Activated gamma-delta T cell (primary cell): ENCODE measurements at places on chromosomes 1 and 21.

DNA sequence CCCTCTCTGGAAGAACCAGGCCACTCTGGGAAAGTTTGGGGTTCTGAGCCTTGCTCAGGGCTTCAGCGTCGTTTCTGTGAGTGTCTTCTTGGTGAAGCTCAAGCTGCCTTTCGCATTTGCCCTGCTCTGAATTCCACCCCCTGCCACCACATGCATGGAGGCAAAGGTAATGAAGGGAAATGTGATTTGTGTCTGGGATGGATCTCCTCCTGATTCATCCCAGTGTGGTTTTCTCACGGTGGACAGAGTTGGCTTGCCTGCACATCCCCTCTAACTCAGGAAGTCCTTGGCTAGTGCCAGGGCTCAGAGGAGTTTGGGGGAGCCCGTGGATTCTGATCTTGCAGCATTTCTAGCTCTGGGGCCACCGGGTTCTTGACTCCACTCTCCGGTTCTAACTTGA is 173.6 kb upstream of the RAB4A start:
- no peak for DNase-seq

GRCh38 chr1:62307895-62308492 is 11.2 kb downstream of the KANK4 start:
- DNase-seq = no peak

DNA sequence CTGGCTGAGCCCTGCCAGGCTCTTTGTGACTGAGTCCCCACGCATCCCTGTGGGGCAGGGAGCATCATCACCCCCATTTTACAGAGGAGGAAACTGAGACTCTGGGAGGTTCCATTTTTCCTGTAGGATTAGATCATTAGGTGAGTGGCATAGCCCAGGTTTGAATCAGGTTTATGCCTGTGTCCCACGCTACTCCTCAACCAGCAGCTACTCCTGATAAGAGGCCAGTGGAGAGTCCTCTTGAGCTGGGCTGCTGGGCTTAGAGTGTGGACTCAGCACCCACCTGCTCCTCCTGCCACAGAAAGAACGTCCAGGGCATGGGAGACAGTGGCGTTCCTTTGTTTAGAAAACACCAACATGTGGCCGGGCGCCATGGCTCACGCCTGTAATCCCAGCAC is 30.7 kb downstream of the TNFRSF1B start:
- no peak for DNase-seq

DNA sequence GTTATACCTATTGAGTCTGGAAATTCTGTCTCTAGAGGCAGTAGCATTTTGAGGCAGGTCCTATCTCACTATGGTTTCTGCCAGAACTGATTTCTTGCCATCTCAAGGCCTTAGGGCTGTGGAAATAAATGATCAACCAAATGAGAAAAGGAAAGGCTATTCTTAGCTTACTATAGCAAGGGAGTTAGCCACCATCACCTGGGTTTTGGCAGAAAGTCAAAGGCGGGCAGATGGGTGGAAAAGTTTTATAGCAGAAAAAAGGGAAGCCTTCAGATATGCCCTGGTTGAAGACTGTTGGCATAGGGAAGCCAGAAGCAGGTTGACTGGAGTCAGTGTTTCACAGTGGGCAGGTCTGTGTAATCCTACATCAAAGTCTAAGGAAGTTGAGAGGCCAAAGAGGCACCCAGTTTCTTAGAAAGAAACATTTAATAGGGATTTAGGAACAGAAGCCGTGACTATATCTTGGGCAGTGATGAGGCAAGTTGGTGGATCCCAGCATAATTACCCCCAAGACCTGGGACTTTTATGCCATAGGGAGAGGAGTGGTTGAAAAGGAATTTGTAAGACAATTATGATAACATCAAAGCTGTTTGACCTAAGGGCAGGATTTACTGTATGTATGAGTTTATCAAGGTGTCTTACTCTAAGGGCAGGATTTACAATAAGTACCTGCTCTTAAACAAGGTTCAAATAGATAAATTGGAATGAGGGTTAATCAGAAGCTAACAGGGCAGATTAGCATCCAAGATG is 29.7 kb downstream of the CTH start:
- no peak for DNase-seq

DNA sequence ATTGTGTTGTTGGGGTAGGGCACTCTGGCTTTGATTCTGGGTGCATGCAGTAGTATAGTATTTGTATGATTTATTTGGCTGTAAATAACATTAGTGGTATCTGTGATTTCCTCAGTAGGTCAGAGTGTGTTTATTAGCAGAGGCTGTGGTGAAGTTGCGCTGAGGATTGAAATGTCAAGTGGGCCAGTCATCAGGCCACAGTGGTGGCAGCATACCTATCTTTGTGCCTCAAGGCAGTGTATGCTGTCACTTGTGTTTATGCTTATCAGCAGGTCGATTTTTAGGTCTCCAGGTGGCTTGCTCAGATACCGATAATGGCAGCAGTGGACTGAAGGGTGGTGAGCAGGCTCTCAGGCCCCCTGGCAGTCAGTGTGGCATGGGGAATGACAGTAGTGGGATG is 11.3 kb downstream of the LY9 start:
- no peak for DNase-seq

- DNase-seq = no peak
Measured at GRCh38 chr1:207973898-207974568, 63.1 kb upstream of the CD34 start.

DNA sequence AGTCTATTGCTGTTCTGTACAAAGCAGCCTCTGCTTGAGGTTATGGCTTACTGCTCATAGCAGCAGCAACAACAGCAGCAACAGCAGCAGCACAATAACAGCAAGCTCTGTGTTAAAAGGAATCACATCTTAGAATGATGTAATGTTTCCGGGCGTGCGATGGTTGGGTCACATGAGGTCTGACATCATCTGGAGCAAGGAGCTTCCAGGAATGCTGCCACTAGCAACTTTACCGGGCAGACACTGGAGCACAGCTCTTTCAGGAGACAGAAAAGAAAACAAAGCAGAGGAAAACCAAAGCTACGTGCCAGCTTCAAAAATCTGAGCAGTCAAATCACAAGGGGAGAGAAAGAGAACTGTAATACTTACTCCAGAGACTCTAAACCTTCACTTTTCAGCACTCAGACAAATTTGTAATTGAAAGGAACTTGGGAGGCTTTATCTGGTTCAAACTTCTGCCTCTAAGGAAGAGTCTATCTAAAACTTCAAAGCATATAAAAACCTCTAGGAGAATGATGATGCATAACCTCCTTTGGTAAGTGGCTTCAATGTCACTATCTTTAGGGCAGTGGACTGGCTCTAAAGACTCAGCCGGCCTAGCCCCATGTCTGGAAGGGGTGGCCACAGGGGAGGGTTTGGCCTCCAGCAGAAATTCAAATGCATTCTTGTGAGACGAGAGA is 28.3 kb upstream of the RAB3GAP2 start:
- DNase-seq = no peak

GRCh38 chr1:201536558-201536957 is 2.4 kb upstream of the NAV1 start:
- no peak for DNase-seq

GRCh38 chr1:29057700-29058099 is 66.0 kb downstream of the TMEM200B start:
- no peak for DNase-seq

DNA sequence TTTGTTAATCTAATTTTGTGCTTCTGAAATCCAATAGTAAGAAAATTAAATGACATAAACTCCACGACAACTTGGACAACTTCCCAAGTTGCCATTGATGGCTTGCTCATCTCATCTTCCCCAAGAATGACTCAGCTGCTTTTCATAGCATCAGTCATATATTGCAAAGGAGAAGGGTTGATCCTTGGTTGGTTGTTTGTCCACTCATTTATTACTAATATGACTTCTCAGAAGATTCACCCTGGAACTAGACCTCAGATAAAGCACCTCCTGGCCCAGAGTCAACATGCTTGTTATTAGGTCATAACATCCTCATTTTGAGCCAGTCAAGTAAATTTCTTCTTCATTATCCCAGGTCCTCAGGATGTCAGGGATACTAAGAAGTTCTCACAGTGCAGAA is 2.3 kb upstream of the LCE3D start:
- no peak for DNase-seq

DNA sequence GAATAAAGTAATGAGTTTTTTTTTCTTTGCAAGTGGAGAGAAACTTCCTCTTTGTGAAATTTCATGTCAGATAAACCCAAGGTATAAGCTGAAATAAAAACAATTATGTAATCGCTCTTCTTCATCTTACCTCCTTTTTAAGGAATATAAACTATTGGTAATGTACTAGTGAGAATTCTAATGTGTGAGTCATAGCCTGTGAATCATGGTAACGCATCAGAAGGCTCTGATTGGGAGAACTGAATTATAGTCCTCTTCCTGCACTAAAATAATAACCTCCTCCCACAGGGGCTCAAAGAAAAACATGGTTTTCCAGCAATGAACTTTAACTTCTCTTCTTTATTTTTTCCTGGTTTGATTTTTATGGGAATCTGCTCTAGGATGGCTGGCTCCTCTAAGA is 57.1 kb upstream of the COX20 start:
- DNase-seq = no peak

GRCh38 chr1:28326515-28326914 is 2.3 kb upstream of the MED18 start:
- DNase-seq = no peak

- DNase-seq = no peak
Measured at GRCh38 chr1:198465201-198466144, 75.0 kb downstream of the ATP6V1G3 start.

DNA sequence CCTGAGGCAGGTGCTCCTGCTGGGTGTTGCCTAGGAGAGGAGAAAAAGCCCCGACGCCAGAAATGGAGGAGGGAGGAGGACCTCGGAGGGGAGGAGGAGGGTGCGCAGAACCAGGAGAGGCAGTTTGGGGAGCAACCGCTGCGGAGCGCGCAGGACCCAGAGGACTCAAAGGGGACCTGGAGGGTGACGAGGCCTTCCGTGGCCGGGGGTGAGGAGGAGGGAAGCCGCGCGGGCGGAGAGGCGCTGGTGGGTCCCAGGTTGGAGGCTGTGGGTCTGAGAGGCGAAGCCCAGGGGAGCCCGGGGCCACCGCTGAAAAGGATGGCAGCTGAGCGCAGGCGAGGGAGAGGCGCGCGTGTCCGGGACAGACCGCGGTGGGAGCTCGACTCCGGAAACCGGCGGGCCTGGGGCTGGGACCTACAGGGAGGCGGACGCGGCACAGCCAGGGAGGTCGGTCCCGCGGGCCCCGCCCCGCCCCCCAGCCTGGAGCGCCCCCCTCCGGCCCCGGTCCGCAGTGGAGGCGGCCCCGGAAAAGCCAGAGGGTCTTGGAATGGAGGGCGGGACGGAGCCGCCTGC is 15.1 kb downstream of the RNF223 start:
- DNase-seq = no peak

DNA sequence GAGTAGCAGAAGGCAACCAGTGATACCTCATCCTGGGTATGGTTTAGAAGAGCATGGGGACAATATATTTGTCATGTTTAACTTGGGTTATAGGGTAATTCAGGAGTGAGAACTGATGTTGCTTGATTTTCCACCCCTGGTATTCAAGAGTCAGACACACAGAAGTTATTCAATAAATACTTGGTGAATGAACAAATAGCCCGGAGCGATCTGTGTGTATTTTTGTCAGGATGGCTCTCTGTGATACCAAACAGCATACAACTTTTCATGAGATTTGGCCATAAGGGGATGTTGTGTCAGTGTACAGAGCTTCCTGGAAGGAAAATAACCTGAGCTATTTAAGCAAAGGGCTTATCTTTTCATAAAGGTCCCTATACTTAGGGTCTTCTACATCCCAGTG is 270.2 kb upstream of the C1orf87 start:
- no peak for DNase-seq

- no peak for DNase-seq
Measured at GRCh38 chr21:39776589-39776988, 31.6 kb downstream of the IGSF5 start.

DNA sequence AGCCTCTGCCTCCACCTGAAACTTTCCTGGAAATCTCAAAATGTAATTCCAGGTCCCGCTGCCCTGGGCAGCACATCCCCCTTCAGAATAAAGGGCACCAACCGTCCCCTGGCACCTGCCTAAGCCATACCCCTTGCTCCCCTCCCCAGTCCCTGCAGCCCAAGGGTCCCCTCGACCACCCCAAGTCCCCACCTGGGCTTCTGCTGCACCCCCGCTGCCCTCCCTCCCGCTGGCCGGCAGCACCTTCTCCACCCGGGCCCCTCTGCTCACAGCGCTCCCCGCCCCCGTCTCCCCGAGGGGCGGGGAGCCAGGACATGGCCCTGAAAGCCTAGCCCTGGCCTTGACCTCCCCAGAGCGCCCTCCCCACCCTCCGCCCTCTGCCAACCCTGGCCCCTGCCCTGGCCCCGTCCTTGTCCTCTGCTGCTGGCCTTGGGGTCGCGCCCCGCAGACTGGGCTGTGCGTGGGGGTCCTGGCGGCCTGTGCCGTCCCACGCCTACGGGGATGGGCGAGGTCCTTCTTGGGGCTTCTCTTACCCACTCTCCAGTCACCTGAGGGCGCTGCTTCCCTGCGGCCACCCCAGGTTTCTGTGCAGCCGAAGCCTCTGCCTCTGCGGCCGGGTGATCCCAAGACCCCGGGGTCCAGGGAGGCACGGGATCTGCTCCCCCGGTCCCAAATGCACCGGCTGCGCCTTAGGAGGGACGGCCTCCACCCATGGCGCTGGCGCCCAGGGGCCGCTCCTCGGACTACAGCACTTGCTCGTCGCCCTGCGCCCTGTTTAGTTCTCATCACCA is 41.7 kb downstream of the WDR4 start:
- DNase-seq = no peak

- DNase-seq = no peak
Measured at GRCh38 chr1:178932552-178932906, 61.7 kb upstream of the ANGPTL1 start.

DNA sequence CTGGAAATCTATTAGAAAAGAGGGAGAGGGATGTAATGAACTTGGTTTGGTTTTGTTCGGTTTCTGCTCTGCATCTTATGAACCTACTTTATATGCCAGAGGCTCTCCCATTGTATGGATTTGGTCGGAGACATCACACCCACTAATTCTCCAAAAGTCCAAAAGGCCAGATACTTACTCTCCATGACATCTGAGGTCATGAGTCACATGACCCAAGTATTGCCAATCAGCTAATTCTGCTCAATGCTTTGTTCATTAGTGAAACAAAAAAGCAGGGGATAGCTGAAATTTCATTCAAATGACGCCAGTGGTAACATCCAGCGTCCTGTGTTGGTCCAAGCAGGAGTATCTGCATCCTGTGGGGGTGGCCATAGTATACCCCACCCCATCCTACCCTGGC is 173.6 kb downstream of the TRIM33 start:
- no peak for DNase-seq

DNA sequence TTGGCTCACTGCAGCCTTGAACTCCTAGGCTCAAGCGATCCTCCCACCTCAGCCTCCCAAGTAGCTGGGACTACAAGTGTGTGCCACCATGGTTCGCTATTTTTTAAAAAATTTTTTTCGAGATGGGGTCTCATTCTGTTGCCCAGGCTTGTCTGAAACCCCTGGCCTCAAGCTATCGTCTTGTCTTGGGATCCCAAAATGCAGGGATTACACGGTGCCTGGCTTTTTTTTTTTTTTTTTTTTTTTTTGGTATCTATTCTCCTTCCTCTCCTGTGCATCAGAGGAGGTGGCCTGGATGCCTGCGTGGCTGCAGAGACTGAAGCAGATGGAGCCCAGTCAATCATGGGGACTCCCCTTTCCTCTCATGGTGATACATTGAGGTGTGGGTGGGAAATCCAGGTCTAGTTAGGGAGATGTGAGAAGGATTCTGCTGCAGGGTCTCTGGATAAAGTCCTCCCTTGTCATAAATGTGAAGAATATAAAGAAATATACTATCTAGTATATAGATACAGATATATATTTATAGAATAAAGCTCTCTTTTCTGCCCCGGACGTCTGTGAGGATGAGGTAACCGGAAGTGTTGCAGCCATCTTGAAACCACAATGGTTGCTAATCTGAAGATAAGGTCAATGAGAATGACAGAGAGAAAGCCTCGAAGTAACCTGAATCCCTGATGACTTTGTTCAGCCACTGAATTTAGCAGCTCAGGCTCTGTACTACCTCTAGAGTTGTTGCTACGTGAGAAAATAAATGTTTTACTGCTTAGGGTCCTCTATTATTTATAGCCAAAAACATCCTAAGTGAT is 19.5 kb upstream of the RGSL1 start:
- no peak for DNase-seq
